ENCODE measurements at places on chromosomes 11 and 22.

- DNase-seq: no peak
These were observed 685.9 kb downstream of the BRD1 start for GRCh38 chr22:49141761-49142160.

- peak; percentile 38 for DNase-seq
These were observed 15.0 kb upstream of the CYB5R2 start for GRCh38 chr11:7688238-7688826.

DNA sequence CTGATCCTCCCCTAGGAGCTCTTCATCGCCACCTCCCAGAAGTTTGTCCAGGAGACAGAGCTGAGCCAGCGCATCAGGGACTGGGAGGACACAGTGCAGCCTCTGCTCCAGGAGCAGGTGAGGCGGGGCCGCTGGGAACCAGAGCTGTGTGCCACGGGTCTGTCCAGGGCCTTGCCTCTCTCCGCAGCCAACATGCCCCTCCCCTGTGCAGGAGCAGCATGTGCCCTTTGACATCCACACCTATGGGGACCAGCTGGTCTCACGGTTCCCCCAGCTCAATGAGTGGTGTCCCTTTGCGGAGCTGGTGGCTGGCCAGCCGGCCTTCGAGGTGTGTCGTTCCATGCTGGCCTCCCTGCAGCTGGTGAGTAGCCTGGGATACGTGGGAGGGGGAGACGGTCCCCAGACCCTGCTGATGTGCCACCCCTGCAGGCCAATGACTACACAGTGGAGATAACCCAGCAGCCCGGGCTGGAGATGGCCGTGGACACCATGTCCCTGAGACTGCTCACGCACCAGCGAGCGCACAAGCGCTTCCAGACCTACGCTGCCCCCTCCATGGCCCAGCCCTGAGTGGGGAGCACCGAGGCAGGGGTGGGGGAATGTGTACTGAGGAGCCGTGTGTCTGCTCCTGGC, 2.5 kb downstream of the SCO2 start:
- DNase-seq: no peak

DNA sequence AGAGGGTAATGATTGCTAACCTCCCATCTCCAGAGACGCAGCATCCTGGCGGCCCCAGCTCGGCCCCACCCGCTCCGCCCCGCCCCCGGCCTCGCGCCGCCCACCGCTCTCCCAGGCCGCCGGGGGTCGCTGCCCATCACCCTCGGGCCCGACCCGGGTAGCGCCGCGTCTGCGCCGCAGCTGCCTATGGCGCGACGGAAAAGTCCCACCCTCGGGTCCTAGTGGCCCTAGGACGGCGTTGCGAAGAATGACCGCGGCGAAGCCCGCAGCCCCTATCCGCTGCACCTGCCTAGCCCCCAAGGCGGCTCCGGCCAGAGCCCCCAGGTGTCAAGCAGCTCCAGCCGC, 457 bp downstream of the CPSF7 start:
- peak; percentile 75 for DNase-seq

DNA sequence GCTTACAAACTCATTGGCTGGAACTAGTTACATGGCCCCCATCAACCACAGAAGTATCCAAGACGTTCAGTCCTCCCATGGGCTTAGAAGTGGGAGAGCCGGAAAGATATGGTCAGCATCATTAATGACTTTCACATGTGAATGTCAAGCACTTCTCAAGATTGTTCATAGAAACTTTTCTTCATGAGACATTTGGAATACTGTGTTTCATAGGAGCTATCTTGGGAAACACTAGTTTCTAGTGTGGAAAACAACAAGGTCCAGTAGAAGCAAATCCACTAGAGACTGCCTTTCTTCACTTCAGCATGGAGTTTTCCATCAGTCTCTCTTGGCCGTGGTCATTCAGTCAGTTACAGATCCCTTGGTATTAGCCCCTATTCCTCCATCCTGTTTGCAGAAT, 160.9 kb downstream of the C11orf91 start:
- DNase-seq: no peak

GRCh38 chr22:49320714-49321476, 506.8 kb downstream of the BRD1 start:
- no peak for DNase-seq

GRCh38 chr11:118290923-118291322, 13.6 kb upstream of the CD3E start:
- no peak for DNase-seq

DNA sequence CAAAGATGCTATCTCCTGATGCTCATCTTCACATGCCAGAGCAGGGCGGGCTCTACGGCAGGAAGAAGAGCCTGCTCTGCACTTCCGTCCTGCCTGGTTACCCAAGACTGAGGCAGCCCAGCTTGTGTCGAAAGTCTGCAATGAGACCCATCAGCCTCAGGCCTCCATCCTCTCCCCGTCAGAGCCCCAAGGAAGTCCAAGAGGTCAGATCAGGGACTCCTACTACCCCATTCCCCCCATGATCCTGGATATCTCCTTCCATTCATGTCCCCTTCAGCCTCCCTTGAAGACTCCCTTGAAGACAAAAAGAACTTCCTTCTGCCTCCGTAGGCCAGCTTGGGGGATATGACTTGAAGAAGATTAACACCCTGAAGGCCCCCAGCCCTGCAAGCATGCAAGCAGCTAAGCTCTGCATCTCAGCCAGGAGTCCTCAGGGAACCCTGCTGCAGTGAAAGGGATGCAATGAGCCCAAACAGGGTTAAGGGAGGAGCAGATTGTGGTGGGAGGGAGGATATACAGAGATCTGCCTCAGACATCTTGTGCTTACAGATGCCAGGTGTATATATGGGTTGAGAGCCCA, 85.6 kb downstream of the TRIM29 start:
- no peak for DNase-seq

- no peak for DNase-seq
These were observed 47.5 kb upstream of the GRAMD1B start for GRCh38 chr11:123382555-123383074.

- DNase-seq: no peak
These were observed 766 bp downstream of the IZUMO1R start for GRCh38 chr11:94305146-94305545.

DNA sequence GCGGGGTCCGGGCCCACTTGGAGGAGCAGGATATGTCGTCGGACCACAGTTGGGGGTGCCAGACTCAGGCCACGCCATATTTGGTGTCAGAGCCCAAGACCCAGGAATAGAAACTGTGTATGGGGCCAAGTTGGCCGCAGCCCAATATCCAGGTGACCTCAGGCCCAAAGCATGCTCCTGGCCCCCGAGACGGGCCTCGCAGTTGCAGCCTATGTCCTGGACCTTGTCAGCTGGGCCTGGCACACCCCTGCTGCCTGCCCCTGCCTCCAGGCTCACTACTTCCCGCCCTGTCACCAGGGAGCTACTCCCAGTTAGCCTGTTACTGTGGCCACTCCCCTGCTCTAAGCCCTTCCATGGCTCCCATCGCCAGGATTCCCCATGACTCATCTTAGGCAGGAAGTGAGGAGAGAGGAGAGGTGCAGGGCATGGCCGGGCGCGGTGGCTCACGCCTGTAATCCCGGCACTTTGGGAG, 23.1 kb downstream of the A4GALT start:
- DNase-seq: no peak

DNA sequence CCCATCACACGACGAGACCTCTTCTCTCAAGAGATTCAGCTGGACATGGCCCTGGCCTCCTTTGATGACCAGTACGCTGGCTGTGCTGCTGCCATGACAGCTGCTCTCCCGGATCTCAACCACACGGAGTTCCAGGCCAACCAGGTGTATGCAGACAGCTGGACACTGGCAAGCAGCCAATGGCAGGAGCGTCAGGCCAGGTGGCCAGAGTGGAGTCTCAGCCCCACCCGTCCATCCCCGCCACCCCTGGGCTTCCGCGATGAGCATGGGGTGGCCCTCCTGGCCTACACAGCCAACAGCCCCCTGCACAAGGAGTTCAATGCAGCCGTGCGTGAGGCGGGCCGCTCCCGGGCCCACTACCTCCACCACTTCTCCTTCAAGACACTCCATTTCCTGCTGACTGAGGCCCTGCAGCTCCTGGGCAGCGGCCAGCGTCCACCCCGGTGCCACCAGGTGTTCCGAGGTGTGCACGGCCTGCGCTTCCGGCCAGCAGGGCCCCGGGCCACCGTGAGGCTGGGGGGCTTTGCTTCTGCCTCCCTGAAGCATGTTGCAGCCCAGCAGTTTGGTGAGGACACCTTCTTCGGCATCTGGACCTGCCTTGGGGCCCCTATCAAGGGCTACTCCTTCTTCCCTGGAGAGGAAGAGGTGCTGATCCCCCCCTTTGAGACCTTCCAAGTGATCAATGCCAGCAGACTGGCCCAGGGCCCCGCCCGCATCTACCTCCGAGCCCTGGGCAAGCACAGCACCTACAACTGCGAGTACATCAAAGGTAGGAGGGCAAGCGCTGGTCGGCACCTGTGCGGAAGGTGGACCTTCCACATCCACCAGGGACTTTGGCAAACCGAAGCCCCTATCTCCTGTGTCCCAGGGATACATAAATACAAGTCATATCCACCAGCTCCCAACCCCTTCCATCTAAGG, 11.3 kb downstream of the CHRNA10 start:
- DNase-seq: no peak

GRCh38 chr22:44341431-44342346, 28.9 kb upstream of the SHISAL1 start:
- DNase-seq: no peak

GRCh38 chr11:69981119-69981784, 96.9 kb upstream of the ANO1 start:
- DNase-seq: peak; percentile 11

DNA sequence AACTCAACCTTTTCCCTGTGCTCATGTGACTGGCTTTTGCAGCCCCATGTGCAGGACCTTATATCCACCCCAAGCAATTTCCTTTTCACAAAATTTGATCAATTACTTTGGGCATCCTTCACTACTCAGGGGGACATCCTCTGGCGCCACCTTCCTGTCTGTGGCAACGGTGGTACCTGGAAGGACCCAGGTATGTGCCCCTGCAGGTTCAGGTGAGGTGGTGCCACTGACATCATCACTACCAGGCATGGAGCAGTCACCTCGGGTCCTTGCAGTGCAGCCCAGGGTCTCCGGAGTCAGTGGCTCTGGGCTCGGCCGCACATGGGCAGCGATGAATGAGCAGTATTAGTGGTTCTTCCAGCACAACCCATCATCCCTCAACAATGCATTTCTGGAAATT, 37.7 kb upstream of the B3GAT1 start:
- DNase-seq: no peak

DNA sequence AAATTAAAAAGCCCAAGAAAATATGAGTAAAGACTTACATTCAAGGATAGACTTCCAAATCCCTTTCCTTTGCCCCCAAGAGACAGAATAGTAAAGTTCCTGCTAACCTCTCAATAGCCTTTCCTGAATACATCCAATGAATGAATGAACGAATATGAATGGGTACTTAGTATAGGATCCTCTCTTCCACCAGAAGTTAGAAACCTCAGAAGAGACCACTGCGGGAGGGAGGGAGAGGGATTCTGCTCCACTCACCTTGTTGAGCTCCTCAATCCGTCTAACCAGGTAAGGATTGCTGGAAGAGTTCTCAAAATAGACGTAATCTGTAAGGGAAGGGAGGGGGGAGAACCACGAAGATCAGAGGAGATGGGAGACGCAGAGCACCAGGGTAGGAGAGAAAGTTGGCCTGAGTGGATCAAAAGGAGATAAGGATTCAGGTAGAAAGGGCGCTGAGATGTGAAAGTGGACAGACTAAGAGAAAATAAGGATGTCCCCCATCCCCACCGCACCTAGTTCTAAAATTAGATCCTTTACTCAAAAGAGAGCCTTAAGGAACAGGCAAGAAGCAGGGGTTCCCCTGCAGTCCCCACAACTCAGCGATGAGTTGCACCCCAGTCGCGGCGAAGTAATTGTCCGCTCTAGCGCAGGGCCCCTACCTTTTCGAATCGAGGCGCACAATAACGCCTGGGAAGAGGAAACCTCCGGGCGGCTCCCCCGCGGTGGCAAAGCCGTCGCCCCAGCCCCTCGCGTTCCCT, 1.1 kb downstream of the MTA2 start:
- peak; percentile 44 for DNase-seq

DNA sequence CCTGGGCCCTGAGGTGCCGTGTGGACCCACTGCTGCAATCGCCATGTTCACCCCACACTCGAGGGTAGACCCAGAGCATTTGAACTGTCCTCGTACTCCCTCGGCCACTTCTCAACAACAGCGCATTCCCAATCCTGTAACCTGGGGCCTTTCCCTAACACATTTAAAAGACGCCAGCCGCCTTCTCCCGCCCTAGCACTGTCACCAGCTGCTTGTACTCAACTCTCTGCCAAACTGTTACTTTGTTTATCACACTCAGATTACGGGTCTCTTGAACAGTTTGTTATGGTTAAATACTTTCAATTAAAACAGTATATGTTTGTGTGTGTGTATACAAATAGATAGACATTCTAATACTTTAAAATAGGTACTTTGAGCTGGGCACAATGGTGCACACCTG, 20.7 kb downstream of the CDKN1C start:
- DNase-seq: no peak

DNA sequence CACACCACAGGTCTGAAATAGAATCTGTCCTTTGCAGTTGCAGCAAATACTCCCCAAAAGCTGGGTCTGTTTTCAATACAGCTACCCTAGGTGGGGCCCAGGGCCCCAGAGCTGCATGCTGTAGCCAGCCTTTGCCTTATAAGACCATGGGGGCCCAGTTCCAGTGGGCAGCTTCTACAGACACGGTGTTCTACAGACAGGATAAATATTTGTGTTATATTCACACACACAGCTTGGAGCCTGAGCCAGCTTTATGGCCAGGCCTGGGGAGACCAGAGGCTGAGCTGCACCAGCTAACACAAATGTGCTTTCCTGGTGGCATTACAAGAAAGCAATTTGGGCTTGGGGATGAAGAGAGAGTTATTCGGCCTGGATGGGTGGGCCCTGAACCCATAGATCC, 151.8 kb upstream of the NCAM1 start:
- DNase-seq: no peak

DNA sequence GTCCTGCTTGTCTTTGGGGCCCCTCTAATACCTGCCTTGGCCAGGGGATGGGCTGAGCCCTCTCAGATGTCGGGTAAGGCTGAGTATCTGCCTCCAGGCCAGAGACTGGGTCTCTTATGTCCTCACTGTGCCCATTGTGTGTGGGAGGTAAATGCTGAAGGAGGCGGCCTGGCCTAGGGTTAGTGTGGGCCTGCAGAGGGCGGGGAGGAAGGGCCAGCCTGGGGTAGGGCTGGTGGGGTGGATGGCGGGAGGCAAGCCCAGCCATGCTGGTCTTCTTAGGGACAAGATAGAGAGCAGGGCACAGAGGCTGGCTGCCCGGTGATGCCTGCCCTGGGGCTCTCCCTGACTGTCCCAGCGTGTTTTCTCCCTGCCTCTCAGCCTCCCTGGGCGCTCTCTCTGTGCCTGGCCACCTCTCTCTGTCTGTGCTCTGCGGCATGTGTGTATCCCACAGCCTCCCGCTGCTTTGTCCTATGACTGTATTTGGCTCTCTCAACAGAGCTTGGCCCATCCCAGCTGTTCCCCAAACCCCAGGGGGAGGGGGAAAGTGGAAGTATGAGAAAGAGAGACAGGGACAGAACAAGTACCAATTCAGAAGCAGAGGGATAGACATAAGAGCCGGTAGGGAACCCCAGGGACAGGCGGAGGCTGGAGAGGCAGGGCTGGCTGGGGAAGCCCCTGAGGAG, 57.0 kb downstream of the PDE2A start:
- no peak for DNase-seq

Measured in MM.1S (cell line).